ENCODE measurements at places on chromosomes 13 and 19.

- no peak for DNase-seq
These were observed 22.7 kb upstream of the SERP2 start for GRCh38 chr13:44350775-44351504.

- no peak for DNase-seq
These were observed 3.2 kb downstream of the TEX30 start for GRCh38 chr13:102770435-102770834.

DNA sequence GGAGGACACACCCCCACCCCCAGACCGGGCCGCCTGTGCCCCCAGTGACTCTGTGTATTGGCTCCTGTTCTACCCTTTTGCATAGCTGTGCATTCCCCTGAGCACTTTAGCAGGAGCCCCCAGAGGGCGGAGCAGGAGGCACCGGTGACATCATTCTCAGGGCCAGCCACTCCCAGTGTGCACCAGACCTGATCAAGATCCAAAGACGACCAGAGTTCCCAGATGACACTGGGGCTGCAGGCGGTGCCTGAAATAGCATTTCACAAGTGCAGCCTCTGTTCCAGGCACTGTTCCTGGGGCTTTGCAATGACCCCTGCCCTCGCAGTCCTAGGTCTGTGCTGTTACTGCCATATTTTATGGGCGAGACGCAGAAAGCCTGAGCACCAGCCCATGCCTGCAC is 14.5 kb upstream of the PTPRS start:
- DNase-seq, result no peak

DNA sequence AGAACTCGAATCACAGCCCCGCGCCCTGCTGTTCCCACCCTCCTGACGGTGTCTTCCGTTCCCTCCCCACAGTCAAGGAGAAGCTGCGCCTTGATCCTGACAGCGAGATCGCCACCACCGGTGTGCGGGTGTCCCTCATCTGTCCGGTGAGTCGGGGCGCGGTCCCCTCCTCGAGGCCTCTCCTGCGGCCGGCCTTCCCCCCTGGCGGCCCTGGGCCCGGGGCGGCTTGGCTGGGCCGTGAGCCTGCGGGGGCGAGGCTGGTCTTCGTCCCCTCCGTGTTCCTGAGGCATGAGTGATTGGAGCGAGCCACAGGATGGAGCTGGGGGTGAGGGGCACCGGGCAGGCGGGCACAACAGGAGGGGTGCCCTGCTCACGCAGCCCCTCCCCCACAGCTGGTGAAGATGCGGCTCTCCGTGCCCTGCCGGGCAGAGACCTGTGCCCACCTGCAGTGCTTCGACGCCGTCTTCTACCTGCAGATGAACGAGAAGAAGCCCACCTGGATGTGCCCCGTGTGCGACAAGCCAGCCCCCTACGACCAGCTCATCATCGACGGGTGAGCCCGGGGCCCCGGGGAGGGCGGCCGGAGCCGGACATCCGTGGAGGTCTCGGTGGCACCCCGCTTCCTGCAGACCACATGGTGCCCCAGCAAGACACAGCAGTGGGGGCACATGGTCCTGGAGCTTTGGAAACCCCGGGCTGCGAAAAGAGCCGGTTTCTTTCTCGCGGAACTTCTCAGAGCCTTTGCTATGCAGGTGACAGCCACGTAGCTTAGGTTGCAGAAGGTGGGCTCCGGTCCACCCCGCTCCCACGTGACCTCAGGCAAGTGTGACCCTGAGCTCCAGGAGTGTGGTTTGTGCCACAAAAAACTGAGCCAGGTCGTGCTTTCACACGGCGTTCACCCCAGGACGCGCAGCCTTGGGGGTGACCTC is 25.8 kb downstream of the PIAS4 start:
- no peak for DNase-seq

GRCh38 chr13:110311443-110312338 is 4.6 kb downstream of the COL4A2 start:
- DNase-seq, result no peak

DNA sequence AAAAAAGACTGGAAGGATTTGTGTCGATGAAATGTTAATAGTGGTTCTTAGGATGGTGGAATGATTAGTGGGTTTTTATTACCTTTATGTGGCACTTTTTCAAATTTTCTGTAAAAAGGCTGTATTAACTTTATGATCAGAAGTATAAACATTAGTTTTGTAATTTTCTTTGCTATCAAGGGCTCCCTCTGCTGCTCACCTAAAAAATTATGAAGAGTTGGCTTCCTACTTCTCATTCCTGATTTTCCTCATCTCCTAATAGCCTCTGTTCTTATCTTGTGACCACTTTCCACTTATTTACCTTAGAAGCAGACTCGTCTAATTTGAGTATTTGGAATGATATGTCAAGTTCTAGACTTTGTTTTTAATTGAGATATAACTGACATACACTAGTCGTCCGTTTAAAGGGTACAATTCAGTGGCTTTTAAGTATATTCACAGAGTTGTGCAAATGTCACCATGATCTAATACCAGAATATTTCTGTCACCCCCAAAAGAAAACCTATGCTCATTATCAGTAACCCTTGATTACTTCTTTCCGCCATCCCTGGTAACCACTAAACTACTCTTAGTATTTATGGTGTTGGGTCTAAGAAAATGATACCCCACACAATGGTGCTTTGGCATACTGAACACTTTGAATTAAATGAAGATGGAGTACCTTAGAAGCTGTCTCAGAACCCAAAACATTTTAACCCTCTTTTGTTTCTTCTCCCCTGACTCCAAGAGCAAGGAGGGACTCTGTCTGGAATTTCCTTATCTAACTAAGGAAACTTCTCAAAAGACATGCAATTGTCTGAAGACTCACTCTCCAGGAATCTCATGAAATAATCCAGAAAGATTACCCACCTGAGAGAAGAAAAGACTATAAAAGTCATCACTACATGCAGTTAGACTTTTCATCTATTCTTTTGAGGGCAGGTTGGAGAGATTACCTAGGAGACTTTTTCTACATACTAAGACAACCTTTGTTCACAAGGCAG is 311.3 kb downstream of the DLEU7 start:
- peak; percentile 40 for DNase-seq

GRCh38 chr13:36986462-36987240 is 12.5 kb downstream of the ALG5 start:
- peak; percentile 12 for DNase-seq

- peak; percentile 84 for DNase-seq
These were observed 1.7 kb downstream of the ERCC5 start for GRCh38 chr13:102847272-102848234.

GRCh38 chr13:52811841-52812240 is 36.6 kb downstream of the PCDH8 start:
- DNase-seq, result no peak

DNA sequence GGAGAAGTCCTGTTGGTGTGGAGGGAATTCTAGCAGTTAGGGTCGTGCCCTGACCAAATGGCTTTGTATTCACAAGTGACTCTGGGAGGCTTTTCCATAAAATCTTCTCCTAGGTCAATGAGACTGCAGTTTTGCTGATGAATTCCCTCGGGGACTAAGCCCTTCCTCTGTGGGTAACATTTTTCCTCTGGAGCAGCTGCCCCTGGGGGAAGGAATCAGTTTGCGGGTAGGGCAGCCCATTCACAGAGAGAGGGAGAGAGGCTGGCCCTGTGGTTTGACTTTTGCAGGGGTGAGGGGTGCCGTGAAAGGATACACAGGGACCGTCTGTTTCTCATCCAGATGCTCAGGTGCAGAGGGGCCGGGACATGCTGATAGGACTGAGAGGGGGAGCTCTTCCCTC is 67.3 kb downstream of the ERICH6B start:
- no peak for DNase-seq

DNA sequence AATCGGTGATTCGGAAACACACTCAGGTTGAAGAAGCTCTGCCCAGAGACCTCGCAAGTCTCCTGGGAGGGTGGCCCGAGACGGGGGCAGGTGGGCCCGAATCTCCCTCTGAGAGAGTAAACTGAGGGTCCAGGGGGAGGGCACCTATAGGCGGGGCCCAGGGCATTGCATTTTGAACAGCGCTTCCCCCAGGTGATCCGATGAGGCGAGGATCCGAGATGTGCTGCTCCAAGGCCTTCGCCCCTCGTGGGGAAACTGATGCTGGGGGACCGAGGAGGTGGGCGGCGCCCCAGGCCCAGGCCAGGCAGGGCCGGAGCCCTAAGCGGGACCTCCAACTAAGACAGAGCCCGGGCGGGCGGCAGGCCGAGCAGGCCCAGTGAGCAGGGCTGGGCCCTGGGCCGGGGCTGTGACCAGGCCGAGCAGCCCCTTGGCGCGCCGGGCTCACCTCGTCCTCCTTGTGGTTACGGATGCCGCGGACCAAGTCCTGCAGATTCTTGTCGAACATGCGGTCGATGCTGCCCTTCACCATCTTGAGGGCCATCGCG is 500 bp downstream of the AP3D1 start:
- DNase-seq, result no peak

GRCh38 chr13:44053208-44053607 is 173.5 kb downstream of the LACC1 start:
- no peak for DNase-seq

GRCh38 chr19:5537870-5538269 is 29.9 kb downstream of the TINCR start:
- DNase-seq, result no peak

DNA sequence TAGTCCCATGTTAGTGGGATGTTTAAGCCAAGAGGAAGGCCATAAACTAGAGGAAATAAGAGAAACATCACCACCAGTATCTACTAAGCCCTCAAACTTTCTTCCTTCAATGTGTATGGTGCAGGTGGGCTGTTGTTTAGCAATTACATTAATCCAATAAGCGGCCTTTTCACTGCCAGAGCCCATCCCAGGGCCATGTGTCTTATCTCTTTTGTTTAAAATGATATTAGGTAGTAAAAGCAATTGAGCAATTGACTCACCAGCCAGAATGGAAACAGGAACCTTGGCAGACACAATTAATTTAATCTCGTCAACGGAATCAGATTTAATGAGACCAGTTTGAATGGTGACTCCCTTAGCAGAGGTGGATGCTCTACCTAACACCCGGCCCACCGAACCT is 1503.5 kb downstream of the UQCRFS1 start:
- no peak for DNase-seq

Measured in RKO (cell line).